ENCODE measurements at places on chromosomes 5 and 9. TPM values are rescaled to one million over a fixed set of nuclear protein-coding genes. Genes with fewer than 3 reads are reported as not detected.

PPP3R2 gene
- not detected for total RNA-seq

CD72 gene
- 4.4 TPM for total RNA-seq

SH3PXD2B gene
- 60.6 TPM for total RNA-seq

CBY3 gene
- total RNA-seq, result not detected

IL4 gene
- total RNA-seq, result not detected

MLLT3 gene
- total RNA-seq, result 9.6 TPM

GTF2H2 gene
- 27.8 TPM for total RNA-seq

ALDH1A1 gene
- total RNA-seq, result 0.20 TPM

EDIL3 gene
- total RNA-seq, result 0.37 TPM

WHRN gene
- total RNA-seq, result 0.78 TPM

PCDHGA8 gene
- total RNA-seq, result 1.8 TPM

Data from subcutaneous preadipocyte (primary cell).